ENCODE measurements at places on chromosomes 5 and 9. TPM values are rescaled to one million over a fixed set of nuclear protein-coding genes. Genes with fewer than 3 reads are reported as not detected.
A peak's percentile ranks its signal among the peaks of the same experiment; 100 is the strongest.

Gene NUTM2G
- polyA plus RNA-seq: not detected

DNA sequence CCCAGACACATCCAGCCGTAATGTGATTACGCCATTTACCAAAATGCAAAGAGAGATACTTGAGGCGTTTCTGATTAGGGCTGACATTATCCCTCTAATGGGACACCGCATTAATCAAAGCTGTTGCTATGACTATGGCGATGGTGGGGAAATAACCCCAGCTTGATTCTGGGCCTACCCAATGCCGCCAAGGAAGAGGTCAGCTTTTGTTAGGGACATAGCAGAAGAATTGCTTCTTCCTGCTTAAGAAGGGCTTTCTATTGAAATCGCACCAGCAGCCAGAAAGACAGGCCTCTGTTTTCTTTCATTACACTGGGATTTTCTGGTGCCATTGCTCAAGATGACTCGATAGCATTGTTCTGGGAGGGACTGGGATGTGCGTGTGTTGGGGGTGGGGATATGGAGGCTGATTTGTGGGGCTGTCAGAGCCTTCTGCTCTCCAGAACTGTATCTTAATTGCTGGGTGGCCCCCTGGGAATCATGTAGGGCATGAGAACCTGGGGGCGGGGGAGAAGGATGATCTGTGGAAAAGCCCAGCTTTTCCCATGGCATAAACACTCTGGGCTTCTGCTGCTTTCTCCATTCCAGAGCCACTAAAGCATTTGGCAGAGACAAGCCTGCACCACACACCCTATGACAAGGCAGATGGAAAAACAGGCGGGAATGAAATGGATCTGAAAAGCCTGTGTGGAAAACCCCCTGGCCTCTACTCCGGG lies 106.5 kb upstream of the RAD23B start:
- peak; percentile 62 for DNase-seq

- DNase-seq: no peak
Measured at GRCh38 chr9:89882930-89883361, 278.1 kb downstream of the GADD45G start.

GRCh38 chr5:33781286-33781685 lies 110.5 kb downstream of the ADAMTS12 start:
- no peak for DNase-seq

DNA sequence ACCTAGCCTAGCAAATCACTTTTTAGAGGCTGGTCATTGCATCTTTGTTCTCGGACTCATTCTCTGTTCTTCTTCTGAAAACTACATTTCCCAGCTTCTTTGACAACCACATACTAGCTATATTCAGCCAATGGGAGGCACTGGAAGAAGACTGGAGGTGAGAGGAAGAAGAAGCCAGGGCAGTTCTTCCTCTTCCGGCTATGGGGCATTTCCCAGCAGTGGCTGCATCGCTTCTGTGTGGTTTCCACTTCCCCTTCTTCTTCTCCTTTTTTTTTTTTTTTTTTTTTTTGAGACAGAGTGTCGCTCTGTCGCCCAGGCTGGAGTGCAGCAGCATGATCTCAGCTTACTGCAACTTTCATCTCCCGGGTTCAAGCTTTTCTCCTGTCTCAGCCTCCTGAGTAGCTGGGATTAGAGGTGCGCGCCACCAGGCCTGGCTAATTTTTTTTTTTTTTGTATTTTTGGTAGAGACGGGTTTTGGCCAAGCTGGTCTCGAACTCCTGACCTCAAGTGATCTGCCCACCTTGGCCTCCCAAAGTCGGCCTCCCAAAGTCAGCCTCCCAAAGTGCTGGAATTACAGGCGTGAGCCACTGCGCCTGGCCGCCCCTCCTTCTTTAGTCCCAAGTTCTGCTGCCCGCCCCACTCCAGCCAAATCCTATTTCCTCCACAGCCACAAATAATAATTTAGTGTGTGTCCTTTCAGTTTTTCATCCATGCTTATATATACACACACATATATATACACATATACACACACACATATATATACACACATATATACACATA lies 6.9 kb upstream of the UBAP1 start:
- no peak for DNase-seq

Data from muscle of arm (tissue), 14 donors.